SW 1271 (cell line): ENCODE measurements at places on chromosomes 13 and 19.

- DNase-seq, result no peak
These were observed 94.2 kb downstream of the ZDHHC20 start for GRCh38 chr13:21364916-21365315.

DNA sequence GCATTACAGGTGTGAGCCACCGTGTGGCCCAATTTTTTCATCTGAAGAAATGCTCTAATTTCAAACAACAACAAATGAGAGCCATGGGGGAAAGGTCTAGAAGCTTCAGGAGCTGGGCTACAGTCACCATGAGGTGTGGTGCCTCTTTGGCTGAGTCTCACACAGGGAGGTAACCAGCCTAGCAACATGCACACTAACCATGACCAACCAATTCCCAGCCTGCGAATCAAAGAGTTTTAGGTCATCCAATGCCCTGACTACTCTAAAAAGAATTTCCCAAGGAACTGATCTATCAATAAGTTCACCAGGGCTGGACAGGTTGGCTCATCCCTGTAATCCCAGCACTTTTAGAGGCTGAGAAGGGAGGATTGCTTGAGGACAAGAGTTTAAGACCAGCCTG is 29.9 kb downstream of the PBX4 start:
- no peak for DNase-seq

- DNase-seq, result no peak
These were observed 86.6 kb downstream of the TNFRSF19 start for GRCh38 chr13:23656637-23657371.

DNA sequence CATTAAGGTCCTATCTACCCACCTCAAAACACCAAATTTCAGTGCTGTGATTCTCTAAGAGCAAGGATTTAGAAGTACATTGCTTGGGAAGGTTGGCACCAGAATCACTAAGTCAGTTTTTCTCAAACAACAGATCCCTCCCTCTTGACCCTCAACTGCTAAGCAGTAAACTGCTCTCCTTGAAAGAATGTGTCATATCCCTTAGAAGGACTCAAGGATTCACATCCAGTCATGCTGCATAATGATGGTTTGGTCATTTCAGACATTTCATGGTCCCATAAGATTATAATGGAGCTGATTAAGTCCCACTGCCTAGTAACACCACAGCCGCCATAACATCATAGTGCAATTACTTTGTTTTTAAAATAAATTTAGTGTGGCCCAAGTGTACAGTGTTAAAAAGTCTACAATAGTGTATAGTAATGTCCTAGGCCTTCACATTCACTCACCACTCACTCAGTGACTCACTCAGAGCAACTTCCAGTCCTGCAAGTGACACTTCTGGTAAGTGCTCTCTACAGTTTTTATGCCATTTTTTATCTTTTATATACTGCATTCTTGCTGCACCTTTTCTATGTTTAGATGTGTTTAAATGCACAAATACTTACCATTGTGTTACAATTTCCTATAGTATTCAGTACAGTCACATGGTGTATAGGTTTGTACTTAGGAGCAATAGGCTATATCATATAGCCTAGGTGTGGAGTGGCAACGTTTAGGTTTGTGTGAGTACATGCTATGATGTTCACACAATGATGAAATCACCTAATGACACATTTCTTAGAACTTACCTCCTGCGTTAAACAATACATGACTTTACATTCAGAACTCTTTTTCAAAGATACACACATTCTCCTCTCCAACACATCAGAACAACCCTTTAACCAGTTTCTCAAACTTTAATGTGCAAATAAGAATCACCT is 15.7 kb upstream of the CCDC169 start:
- DNase-seq, result no peak

DNA sequence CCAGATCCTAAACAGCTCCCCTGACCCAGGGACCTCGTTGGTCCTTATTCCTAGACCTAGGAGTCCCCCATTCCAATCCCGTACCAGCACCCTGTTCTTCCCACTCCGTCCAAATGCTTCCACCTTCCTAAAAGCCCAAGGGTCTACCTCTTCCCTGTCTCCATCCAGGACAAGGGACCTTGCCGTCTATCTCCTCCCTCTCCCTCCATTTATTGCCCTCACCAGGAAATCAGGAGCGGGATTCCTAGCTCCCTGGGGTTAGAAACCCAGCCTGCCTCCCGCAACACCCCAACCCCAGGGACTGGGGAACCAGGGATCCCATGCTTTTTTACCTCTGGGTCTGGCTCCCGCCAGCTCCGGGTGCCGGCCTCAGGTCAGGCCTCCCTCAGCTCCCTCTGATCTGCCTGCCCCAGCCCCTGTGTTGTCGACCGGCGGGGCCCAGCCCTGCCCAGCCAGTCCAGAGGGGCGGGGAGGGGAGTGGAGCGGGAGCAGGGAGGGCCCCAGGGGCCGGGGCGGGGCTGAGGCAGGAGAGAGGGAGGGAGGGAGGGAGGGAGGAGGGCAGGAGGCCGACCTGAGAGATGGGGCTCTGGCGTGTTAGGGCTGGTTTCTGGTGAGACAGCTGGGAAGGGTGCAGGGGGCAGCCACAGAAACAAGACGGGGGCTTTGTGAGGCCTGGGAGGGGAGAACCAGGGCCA is at the start of gene B3GNT8:
Gene B3GNT8, minus strand, starts transcription at position 423 of the 695 bp plus-strand sequence. CDS start 596 bp downstream, outside the sequence.
- no peak for DNase-seq

GRCh38 chr13:74464670-74465069 is 330.5 kb upstream of the KLF12 start:
- DNase-seq, result no peak

GRCh38 chr19:34539396-34539795 is 57.8 kb downstream of the WTIP start:
- no peak for DNase-seq

- no peak for DNase-seq
These were observed 122.9 kb upstream of the RNF113B start for GRCh38 chr13:98299966-98300350.
